ENCODE measurements at places on chromosomes 6 and 20. TPM values are rescaled to one million over a fixed set of nuclear protein-coding genes. Genes with fewer than 3 reads are reported as not detected.

DNA sequence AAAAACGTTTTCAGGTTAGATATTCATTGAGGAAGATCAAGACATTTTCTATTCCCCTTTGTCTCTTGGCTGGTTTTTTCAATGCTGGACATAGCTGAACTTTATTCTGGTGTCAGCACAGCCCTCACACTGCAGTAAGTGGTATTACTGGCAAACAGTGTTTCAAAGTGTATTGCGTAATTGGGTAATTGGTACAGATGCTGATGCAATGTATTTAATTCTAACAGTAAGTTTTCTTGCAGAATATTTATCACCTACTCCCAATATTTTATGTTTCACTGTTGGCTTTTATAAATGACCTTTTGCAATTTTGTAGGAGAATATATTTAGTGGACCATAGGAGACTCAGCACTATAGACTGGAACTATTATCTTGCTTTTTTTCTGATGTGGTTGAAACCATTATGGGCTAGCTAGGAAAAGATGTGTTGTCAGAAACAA is 287.6 kb upstream of the SOX4 start:
- DNase-seq: no peak

- no peak for DNase-seq
These were observed 199.0 kb downstream of the KCNQ5 start for GRCh38 chr6:72820906-72821305.

DNA sequence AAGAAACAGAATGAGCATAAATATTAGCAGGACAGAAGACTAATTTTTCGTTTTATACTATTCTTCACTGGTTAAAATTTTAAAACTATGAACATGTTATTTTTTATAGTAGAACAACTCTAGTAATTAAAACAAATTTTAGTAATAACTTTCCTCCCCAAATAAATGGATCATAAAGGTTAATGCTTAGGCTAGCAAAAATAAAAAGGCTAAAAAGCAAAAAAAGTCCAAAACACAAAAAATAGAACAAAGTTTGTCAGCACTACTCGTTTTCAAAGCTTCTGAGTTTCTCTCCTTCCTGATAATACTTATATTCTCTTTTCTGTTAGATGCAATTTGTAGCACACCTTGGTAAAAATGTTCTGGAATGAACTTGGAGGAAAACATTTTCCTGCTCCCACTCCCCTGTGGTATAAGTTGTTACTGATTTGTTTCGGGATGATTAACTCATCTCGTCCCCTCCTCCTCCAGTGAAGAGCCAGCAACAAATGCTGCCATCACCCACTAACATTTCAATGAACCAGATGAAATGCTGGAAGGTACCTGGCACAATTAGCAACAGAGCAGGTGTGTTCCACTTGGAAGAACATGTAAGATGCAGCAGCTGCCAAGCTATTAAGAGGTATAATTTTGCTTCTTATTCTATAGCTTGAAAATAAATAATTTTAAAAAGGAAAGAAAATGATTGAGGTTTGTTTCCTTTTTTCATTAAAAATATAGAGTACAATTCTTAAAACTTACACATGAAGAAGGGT is 130.5 kb downstream of the MYB start:
- DNase-seq: no peak

- no peak for DNase-seq
These were observed 283.2 kb upstream of the HSF2 start for GRCh38 chr6:122116119-122116834.

- no peak for DNase-seq
These were observed 17.8 kb downstream of the HIVEP2 start for GRCh38 chr6:142927271-142927580.

DNA sequence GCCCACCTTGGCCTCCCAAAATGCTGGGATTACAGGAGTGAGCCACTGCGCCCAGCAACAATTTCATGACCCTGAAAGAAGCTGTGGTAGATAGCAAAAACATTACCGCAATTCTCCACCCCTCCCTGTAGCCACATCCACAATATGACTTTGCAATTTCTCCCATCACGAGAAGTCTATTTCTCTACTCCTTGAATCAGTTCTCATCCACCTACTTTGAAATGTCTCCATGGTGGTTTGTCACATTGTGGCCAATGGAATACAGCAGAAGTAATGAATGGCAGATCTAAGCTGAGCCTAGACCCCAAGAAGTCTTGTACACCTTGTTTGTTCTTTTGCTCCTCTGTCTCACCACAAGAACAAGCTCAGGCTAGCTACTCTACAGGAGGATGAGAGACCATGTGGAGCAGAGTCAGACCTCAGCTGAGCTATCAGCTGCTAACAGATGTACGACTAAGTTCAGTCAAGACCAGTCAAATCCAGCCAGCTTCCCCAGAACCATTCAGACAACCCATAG is 6.3 kb downstream of the OXT start:
- no peak for DNase-seq

DNA sequence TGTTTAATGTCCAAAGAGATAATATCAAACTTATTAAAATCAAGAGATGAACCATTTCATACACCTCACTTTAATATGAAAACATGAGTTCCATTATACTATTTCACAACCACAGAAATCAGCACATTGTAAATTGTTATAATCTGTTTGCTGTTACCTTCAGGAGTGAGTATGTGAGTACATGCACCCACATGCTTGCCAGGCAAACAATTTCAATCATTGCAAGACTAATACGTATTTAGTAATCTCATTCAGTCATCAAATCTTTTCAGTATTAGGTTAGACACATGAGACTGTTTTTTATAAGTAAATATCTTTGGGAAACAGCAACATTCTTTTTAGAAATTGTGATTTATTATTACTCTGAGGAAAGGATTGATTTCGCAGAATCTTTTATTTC is 9.3 kb upstream of the EPM2A start:
- no peak for DNase-seq

DNA sequence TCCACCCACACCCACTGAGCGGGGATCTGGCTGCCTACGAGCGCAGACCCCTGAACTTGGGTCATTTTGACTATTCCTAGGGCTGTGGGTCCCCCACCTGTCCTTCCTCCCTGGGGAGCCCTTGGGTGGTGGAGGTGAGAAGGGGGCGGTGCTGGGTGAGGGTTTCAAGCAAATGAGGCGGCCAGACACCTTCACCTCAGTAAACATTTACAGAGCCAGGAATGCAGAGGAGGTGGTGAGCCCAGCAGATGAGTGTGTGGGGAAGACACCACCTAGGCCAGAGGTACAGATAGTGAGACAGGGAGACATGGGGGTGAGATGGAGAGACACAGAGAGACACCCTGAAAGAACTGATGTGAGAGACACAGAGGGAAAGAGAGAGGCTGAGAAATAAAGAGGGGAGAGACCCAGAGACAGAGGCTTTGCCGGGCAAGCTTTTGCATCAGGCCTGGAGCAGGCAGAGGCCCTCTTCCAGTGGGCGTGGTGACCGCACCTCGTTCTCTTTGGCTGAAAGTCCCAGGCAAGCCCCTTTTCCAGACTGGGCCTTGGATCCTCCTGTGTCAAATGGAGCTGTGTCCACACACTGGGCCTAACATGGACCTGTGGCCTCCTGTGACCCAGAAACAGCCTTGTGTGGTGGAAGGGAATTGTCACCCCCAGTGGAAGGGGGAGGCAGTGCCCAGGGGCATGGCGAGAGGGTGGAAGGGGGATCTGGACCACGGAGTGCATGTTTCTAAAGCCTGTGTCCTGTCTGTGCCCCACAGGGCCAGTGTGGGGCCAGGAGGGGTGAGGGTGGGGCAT is 29.7 kb downstream of the CEBPB start:
- no peak for DNase-seq

Gene CNR1
- polyA plus RNA-seq: 0.20 TPM

Gene FITM2
- polyA plus RNA-seq: 9.9 TPM

Gene SAPCD1
- 8.5 TPM for polyA plus RNA-seq

Gene F13A1
- 73.4 TPM for polyA plus RNA-seq

Gene CST1
- polyA plus RNA-seq: not detected

Measured in left lung (tissue), 14 donors.